ENCODE measurements at places on chromosomes 7 and 10.

GRCh38 chr10:79137826-79138225, 69.1 kb downstream of the ZMIZ1 start:
- peak; percentile 73 for DNase-seq

GRCh38 chr10:21327289-21327993, 198.0 kb downstream of the SKIDA1 start:
- DNase-seq = no peak

DNA sequence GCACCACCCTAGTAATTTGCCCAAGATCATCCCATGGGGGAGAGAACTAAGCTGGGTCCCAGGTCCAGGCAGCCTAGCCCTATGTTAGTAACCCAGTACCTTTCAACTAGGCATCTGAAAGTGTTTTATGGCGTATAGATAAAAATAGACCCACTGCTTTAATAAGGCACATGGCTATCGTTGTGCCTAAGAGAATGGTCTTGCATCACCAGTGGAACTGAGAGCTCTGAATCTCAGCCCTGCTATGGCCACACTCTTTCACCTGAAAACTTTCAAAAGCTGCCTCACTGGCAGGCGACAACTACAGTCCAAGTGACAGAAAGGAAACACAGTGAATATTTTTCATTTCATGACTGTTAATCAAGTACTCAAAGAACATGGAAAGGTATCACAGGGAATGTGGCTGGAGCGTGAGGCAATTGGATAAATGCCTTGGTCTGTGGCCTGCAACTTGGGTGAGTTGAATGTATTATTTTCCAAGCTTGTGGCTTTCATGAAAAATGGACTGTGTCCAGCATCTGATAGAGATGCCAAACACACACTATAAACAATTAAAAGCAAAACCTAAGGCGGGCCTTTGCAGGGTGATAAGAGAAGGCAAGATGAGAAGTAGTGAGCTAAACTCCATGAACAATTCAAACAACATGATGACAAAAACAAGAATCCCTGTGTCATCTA, 18.0 kb upstream of the SFMBT2 start:
- no peak for DNase-seq

DNA sequence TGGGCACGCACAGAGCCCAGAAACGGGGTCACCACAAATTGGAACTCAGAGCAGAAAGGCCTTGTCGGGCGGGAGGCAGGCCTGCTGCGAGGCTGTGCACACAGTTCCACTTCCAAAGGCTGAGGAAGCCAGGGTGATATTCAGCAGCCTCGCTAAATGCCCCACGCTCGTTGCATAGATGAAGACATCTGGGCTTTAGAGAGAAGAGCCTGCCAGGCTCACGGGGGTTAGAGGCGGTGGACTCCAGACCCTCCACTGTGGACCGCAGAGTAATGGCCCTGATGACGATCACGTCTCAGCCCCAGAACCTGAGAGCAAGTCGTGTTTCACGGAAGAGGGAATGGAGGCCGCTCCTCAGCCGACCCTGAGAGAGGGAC, 104.2 kb downstream of the DNAJB6 start:
- no peak for DNase-seq

DNA sequence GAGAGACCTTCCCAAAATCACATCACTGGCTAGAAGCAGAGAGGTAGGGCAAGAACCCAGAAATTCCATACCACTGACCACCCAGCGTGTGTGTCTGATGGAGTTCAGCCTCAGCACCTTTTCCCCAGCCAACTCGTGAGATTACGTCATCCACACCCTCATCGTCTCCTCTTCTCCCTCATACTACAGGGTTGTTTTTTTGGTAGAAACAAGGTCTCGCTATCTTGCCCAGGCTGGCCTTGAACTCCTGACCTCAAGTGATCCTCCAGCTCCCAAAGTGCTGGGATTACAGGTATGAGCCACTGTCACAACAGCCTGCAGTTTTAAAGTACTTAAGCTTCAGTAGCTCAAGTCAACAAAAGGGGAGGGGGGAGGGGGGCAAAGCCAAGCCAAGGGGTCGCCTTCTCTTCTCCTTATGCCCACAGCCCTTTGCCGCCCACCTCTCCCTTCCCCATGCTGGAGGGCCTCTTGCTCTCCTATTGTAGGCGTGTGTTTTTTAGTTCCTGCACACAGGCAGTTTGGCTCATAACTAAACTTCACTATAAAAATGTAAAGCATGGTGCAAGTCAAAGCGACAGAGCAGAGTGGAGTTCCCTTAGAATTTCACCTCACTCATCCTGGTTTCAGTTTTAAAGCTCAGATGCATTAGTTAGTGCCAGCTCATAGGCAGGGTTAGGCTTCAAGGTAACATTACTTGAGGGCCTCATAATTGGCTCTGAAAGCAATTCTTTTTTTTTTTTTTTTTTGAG, 5.2 kb upstream of the PRDX3 start:
- no peak for DNase-seq

DNA sequence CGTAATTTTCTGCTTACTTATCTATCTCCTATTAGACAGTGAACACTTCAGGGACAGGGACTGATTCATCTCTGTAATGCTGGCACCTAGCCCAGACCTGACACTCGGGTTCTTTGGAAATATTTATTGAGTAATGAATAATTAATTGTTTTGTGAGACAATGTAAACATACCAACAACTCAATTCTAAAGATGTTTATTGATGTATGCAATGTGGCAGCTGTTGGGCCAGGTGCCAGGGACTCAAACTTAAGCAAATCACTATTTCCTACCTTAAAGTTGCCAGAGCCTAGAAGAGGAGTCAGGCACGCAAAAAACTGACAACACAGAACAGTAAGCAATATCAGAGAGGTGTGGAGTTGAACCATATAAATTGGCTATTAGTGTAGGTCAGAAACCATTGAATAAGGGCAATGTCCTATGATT, 63.6 kb upstream of the BMPER start:
- no peak for DNase-seq

GRCh38 chr10:117162093-117163060, 24.3 kb upstream of the VAX1 start:
- DNase-seq = no peak

- no peak for DNase-seq
Observed at GRCh38 chr10:127937915-127938463, 31.1 kb downstream of the PTPRE start.

DNA sequence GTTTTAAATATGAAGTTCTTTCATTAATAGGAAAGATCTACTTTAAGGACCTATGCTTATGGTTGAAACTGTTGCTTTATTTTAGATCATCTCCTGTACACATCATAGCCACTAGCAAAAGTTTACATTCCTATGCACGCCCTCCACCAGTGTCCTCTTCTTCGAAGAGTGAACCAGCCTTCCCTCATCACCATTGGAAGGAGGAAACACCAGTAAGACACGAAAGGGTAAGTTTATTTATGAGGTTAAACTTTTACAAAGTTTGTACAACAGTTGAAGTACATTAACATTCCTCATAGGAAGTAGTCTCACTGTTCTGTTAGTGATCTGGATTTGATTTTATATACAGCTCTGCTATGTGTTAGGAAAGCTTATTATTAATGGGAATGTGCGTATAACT, 16.9 kb downstream of the HBP1 start:
- DNase-seq = no peak

DNA sequence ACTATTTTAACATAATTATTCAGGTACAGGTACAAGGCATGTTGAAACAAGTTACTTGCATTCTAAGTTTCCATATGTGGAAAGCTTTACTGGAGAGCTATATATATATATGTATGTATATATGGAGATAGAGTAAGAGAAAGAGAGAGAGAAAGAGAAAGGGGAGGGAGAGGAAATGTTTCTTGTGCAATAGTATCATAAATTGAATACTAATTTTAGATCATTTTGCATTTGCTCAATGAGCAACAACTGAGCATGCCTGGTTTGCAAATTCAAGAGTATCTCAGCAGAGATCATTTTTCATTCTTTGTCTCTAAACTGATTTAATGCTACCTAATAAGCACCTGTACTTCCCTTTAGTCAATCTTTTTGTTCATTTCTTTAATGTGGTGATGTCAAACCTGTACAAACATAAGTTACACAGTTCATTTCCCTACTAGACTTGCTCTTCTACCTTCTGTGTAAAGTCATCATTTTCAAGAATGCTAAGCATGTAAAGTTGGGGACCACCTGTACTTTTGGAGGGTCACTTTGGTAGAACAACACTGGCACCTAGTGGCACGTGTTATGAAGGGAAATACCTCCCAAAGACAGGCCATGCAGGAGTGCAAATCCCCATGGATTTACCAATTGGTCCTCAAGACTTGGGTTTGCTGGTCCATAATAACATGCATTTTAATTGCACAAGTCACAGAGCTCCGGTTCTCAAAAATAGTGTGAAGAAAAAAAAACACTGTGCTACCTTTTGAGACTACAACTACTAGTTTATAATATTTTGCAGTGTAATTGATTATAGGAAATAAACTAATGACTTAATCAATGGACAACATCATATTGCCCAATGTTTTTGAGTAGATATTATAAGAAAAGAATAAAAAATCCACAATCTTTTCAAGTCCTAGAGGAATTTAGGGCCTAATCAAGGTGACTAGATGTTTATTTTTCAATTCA, 431.2 kb upstream of the IGFBP3 start:
- DNase-seq = peak; percentile 40

GRCh38 chr10:111211706-111212105, 134.9 kb downstream of the ADRA2A start:
- DNase-seq = no peak

- DNase-seq = no peak
Observed at GRCh38 chr7:130831817-130832481, 97.9 kb upstream of the KLF14 start.

DNA sequence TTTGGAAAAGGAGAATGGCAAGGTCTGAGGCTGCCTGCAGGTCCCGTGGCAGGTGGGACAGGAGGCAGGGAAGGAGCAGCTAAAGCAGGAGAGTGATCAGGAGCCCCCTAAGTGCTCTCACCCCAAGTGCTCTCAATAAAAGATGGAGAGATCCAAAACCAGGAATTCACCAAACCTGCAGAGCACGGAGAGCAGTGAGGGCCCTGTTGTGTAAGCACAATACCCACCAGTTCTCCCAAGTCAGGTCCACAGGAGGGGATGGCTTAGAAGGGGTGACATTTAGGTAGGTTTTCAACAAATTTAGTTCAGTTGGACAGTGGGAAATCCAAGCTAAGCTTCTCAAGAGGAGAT, 40.8 kb downstream of the GNA12 start:
- no peak for DNase-seq

DNA sequence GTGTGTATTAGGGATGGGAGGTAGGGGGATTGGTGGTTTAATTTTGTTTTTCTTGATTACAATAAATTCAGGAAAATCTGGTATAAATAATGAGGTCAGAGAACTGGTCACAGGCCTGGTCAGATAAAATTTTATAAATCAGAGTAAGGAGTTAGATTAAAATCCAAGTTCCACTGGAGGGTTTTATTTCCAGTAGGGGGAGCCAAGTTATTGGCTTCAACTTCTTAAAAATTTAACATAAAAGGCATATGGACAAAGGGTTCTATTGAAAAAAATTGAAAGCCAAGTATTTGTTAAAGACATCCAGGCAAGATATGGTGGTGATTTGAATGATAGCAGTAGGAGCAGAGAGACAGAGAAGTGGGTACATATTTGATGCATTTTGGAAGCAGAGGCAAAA, 763.3 kb downstream of the SORCS1 start:
- DNase-seq = no peak

- DNase-seq = peak; percentile 45
Observed at GRCh38 chr7:126700807-126701604, 551.7 kb downstream of the GRM8 start.

GRCh38 chr10:130499541-130499940, 363.4 kb downstream of the GLRX3 start:
- DNase-seq = no peak

- peak; percentile 51 for DNase-seq
Observed at GRCh38 chr10:79413196-79413595, 32.2 kb downstream of the ZCCHC24 start.

- DNase-seq = no peak
Observed at GRCh38 chr7:24730018-24730369, 27.3 kb downstream of the GSDME start.

DNA sequence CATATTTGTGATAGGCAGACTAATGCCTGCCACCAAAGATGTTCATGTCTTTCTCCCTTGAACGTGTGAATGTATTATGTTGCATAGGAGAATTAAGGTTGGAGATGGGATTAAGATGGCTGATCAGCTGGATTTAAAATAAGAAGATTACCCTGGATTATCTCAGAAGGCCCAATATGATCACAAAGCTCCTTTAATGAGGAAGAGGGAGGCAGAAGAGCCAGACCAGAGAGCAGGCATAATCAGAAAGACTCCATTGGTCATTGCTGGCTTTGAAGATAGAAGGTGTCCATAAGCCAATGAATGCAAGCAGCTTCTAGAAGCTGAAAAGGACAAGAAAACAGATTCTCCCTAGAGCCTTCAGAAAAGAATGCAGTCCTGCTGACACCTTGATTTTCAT, 410.3 kb downstream of the GRM8 start:
- no peak for DNase-seq

DNA sequence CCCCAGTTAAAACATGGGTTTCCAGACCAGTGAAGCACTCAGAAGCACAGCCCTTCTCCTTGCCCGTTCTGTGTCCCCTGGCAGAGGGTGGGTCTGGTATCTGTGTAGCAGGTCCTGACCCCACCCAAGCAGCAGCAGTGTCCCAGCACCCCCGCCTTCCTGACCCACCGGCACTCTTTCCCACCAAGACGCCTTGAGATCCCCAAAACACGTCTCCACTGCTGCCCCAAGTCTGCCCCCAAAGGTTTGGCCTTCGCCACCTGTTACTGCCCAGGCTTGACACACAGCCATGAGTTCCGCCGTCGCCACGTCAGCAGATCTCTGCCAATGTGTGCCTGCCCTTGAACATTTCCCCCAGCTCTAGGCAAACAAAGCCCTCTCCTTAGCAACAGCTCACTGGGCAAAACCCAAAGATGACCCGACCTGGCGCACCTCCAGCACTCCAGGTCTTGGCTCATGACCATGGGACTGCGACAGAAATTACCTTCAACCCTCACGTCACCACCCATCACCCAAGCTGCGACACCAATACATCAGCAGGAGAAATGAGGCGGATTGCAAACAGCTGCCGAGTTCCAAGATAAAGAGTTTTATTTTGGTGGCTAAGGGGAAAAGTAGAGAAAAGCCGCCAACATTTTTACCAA, 75.6 kb downstream of the CTBP2 start:
- DNase-seq = peak; percentile 64
